ENCODE measurements at places on chromosomes 2 and 18.

- DNase-seq: no peak
Observed at GRCh38 chr18:274313-274712, 6.5 kb upstream of the THOC1 start.

GRCh38 chr2:57884281-57884680, 162.3 kb upstream of the VRK2 start:
- DNase-seq: no peak

GRCh38 chr18:11163665-11164064, 14.3 kb upstream of the PIEZO2 start:
- no peak for DNase-seq

- peak; percentile 75 for DNase-seq
Observed at GRCh38 chr2:96528006-96528699, 8.4 kb upstream of the ARID5A start.

DNA sequence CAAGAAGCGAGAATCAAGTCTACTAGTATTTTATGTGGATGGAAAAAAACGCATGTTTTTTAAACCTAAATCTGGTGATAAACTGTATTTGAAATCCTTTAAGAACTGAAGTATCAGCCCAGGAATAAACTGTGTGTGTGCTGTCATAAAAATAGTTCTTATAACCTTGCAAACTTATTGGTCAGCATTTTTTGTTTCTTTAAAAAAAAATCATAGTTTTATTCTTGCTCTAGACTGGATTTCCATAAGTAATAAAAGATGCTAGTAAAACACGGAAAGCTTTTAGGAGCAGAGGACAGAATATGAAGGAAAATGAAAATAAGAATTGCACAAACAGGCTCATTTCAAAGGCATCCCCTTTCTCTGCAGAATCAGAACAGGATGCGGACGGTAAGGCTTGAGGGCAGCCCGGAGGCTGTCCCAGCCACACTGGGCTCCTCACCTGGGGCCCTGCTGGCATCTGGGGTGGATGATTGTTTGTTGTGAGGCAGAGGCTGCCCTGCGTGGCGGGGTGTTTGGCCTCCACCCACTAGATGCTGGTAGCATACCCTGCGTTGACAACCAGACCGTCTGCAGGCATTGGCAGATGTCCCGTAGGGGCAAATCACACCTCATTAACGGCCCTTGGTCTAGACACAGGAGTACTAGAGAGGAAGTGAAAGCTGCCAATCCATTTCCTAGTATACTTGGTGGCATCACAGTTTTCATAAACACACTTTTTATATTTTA, 52.5 kb downstream of the MBP start:
- DNase-seq: no peak

DNA sequence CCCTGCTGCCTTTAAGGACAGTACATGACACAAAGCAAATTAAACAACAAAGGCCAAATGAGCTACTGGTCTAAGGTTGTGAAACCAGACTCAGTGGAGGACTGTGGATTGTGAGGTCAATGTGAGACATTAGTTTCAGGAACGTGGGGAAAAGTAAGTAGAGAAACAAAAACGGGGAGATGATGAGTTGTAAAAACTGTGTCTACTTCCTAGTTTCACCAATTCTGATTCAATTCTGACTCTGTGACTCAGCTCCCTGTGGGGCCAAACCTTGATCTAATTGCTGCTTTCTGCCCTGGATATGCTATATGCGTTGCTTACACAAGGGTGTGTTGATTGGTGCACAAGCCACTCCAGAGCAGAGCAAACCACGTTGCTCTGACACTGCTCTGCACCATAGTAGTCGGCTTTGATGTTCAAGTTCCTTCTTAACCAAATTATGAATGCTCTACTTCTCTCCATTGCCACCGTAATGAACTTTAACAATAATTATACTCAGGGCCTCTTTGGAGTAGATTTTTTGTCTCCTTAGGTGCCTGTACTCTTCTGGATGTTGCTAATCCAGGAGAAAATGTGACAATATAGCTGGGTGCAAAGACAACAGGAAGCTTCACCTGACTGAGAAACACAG, 1640.1 kb upstream of the CELF4 start:
- no peak for DNase-seq

DNA sequence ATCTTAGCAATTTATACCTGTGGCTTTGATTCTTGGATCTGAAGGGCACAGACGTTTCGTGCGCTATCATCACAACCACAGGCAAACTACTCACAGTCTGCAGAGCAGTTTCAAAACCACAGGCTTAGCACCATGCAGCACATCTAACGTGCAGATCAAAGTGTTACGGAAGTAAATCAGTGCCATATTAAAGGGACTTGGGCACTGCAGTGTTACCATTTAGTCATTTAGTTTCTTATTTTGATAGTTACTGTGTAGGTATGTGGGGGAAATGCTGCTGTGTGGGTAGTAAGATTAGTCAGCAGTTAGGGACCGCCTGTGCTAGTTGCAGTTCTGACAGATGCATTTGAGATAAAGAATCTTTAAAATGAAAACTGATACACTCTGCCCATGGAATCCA, 384.0 kb downstream of the NBAS start:
- peak; percentile 54 for DNase-seq

- no peak for DNase-seq
Observed at GRCh38 chr2:107932979-107933378, 53.3 kb upstream of the SLC5A7 start.

GRCh38 chr2:200515155-200515554, 5.3 kb upstream of the KCTD18 start:
- DNase-seq: no peak

- no peak for DNase-seq
Observed at GRCh38 chr2:239462191-239462515, 61.3 kb upstream of the HDAC4 start.

DNA sequence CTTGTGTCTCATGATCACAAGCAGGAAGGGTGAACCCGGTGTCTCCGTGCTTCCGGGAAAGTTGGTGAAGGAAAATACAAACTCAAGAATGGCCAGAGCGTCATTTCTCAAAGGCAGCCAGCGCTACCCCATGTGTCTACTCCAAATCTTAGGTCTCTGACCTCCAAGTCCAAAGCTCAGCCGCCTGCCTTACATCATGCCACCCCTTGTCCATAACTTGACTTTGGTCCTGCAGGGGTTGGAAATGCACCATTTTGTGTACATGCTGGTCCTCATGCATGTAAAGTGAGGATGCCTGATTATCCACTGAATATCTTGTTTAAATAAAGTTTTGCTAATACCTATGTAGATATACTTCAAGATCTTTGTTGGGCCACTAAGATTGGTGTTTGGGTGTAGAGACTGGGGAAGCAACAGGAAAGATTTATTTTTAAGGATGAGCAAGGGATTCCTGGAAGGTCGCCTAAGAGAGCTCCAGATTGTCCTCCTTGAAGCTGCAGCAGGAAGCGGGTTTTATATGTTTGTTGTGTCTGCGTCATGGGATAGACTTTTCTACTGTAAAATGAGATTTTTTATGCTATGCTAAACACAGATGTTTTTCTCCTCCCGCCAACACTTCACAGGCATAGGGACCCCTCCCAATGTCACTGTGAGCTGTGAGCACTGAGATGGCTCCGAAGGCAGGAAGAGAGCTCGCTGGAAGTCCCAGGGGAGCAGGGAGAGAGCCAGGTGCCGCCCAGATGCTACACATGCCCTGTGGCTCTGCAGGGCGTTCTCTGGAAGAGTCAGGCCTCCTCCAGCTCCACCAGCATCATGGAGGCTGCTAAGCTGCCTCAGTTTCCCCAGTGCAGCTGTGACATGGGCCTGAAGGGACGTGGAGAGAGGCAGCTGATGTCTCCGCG, 176.2 kb upstream of the HDAC4 start:
- DNase-seq: no peak

DNA sequence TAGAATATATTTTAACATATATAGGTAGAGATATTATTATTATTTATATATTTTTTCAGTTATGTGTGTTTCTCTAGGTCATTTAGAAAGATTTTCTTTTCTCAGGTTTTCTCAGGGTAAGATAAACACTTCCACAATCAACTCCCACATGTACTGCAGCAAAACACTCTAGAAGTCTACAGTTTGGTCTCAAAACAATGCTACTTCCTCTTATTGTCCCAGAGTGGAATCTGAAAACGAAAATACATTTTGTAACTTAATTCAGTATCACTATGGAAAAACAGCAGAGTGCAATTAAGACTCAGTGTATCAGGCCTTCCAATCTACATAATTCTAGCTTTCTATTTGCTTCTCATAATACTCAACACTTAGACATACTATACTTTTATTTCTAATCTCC, 190.1 kb upstream of the SLC35G4 start:
- no peak for DNase-seq

- no peak for DNase-seq
Observed at GRCh38 chr2:39779341-39779851, 338 bp upstream of the THUMPD2 start.

DNA sequence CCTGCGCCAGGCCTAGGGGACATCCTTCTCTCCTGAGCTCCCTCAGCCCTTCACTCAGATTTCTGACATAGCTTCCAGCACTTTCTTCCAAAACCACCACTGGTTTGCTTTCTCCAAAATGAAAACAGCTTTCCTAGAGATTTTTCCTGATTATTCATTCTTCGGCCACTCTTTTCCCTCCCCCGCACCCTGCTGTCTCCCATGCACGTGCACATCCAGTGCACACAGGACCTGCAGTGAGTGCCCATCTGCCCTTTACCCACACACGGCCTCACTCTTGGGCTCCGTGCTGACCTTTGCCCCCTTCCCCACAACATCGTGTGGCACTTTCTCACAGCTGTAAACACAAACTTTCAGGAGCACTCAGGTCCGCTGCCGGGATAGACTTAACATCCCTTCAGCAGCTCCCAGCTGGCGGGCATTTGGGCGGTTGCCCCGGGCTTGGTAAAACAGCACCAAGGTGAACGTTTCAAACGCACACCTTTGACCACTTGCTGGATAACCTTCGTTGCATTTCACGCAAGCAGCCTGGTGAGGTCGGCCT, 25.8 kb downstream of the KIF1A start:
- no peak for DNase-seq

DNA sequence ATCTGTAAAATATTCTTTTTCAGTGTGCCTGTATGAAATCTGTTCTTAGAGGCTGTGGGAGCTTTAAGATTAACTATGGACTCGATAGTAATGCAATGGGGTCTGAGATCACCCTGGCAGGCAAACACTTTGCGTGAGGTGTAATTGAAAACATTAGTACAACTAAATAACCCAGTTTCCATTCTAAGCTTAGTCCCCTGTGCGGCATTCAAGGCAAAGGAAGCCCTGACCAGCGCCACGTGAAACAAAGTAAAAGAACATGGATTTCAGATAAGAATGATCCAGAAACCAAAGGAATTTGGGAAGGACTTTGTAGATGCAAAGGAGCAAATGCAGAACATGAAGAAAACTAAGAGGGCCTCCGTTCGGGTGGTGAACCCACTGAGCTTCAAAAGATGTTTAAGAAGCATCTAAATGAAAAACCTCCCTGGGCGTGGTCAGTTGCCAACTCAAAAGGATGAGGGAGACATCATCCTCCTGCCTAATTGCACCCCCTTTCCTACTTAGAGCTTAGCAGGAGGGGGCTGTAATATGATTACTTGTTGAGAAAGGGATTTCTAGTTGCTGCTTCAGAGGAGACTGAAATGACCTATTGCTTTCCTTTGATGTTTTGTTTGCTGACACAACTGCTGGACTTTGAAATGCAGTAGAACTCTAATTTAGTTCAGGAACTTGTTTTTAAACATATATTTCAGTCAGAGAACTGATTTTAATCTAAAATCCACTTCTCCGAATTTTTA, 7.9 kb upstream of the CETN1 start:
- DNase-seq: no peak

DNA sequence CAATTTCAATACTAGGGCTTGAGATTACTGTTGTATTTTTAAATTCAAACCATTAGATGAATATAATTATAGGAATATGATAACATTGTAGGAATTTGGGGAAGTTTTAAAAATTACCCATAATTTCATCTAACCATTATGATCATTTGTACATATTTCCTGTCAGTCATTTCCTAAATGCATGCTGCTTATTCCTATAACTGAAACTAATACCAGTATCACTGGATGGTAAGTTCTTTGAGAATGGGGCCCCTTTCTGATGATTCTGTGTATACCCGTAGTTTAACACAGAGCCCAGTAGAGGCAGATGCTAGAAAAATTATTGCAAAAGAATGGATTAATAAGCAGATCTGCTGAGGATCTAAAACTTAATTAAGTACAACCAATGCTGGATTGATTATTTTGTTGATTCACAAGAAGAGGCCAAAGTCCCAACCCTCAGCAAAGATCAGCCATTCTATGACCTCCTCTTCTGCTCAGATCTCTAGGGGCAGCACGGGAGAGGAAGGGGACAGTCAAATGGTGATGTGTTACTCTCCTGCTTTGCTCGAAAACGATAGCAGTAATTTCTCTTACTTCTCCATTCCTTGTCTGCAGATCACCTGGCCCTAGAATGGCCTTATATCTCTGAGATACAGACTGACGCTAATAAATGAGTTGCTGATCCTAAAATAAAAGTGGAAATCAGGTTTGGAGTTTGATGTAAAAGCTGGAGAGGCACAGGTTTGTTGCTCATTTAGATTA, 69.5 kb upstream of the PELI1 start:
- DNase-seq: no peak

- no peak for DNase-seq
Observed at GRCh38 chr18:74544898-74545297, 10.6 kb downstream of the CNDP1 start.

DNA sequence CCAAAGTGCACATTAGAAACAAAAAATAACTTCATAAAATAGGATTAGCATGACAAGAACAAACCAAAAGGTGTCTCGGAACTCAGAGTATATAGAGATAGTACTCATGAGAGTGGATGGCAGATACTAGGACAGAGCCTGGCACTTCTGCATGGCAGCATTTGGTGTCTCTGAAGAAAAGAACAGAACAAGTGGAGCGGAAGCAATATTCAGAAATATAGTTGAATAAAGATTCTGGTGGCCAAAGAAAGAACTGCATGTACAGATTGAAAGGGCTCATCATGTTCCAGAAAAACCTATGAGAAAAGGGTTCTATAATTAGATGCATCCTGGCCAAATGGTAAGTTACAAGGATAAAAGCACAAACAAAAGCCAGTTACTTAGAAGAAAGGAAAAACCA, 90.9 kb downstream of the CCDC138 start:
- no peak for DNase-seq

GRCh38 chr2:168970711-168971233, 60.4 kb downstream of the ABCB11 start:
- no peak for DNase-seq

DNA sequence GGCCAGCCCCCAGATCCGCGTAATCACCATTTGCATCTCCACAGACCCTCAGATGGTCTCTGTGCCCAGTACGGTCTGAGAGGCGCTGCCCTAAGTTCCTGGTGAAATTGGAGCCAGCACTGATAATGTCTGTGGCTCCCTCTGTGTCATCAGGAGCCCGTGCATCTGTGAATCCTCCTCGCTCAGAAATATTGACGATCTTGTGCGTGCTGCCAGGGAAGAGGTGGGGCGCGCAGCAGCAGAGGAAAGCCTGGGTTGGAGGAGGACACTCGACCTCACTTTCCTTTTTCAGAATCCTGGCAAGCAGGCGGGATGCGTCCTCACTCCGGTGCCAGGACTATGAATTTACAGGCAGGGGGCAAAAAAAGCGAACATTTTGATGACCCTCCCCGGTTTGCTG, 686.1 kb upstream of the SALL3 start:
- DNase-seq: no peak

- DNase-seq: peak; percentile 47
Observed at GRCh38 chr2:197205585-197206215, 104.9 kb downstream of the ANKRD44 start.

All from activated CD4-positive, alpha-beta T cell treated with anti-CD3 and anti-CD28 coated beads, Interleukin-2, amount 50 U/mL, for 4 hours (primary cell).